Frontal cortex (tissue), 4 donors: ENCODE measurements at places on chromosomes 1 and 21.
A peak's percentile ranks its signal among the peaks of the same experiment; 100 is the strongest.

DNA sequence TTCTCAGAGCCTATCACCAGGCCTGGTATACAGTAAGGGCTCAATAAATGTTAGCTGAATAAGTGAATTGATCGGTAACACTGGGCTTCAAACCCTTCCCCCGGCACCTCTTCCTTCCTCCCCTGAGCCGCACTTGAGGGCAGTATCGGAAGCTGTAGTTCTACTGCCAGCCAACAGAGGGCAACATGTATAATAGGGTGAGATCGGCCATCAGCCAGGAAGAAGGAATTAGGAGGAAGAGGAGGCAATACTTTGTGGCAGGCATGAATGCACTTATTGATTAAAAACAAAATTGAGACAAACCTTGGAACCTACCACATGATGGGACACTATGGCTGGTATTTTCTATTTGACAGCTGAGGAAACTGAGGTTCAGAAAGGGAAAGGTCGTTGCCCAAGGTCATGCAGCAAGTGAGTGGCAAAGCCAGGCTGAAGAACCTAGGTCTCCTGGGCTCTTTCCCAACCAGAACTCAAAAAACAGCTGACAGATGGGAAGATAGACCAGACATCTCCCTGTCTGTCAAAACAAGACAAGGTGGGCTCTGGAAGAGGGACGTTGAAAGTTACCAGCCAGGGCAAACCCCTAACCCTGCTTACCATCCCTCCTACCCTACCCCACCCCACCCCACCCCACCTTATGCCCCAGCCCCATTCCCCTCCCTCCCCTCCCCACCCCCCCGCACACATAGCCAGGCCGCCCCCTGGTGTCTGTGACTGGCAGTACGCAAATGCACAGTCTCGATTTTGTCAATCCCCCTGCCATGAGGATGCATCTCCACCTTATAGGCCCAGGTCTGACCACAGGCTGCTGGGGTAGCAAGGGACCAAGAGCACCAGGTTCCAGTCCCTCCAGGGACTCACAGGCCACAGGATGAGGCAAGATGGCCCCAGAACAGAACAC, 107.3 kb upstream of the RUNX3 start:
- DNase-seq: peak; percentile 44

- peak; percentile 86 for DNase-seq
Measured at GRCh38 chr21:46183910-46184624, at the start of gene SPATC1L. Gene SPATC1L (minus strand): TSS chr21:46184459. CDS start chr21:46182816, 1,643 bp downstream.

GRCh38 chr1:6273380-6273891, 12.5 kb upstream of the GPR153 start:
- DNase-seq: peak; percentile 69

DNA sequence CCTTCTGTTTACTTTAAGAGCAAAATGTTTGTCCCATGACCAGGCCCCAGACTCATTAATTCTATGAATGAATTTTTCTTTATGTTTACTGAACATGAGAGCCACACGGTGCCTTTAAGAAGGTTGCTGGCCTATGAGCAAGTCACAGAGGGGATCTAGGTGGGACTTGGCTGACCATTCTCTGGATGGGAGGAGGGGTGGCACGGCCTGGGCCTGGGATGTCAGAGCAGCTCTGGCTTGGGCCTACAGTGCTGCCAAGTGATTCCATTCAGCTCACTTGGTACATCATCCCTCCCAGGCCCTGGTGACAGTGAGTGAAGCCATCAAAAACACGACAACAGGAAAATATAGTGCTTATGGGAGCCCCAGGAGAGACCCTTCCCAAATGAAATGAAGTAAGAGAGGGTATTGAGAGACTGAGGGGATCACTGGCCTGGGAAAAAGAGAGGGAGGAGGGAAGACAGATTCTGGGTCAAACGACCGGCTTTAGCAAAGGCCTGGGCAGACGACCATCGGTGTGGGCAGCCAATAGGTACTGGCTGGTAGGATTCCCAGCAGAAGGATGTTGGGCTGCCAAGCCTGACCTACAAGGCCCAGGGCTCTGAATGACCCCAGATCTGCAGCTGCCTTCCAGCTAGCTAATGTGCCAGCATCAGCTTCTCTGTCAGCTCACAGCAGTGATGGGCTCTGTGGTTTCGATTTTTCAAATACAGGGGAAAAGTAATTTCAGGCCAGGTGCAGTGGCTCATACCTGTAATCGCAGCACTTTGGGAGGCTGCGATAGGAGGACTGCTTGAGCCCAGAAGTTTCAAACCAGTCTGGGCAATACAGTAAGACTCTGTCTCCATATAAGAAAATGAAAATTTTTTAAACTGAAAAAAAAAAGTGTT, 3.3 kb downstream of the TMEM53 start:
- DNase-seq: no peak

DNA sequence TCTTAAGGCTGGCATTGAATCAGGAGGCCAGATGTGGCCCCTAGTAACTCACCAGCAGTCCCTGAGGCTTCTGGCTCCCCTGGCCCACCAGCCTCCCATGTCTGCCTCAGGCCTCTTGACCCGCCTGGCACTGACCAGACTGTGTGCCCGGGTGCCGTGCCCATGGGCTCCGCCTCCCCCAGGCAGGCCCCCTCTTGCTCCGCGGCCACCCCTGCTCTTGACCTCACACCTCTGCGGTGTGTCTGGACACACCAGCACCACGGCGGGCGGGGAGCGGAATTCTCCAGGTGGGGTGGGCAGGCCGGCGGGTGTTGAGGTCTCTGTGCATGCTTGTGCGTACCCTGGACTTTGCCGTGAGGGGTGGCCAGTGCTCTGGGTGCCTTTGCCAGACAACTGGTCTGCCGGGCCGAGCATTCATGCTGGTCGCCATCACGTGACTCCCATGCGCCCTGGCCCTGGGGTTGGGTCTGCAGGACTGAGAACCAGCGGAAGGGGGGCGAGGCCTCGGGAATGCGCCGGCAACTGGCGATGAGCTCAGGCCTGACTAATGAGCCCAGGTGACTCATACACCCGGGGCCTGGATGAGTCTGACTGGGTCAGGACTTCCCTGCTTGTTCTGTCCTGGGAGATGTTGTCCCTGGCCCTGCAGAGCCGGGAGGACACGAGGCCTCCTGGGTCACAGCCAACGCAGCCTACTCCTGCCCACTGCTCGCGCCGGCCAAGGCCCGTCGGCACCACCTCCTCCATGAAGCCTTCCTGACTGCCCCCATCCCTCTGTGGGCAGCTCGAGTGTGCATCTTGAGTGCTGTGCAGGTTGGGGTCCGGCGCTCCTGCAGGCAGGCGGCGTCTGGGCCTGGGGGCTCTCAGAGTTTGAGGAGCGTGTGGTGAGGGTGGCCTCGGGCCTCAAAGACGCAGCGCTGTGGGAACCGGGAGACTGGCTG, 22.6 kb downstream of the COL18A1 start:
- peak; percentile 70 for DNase-seq

DNA sequence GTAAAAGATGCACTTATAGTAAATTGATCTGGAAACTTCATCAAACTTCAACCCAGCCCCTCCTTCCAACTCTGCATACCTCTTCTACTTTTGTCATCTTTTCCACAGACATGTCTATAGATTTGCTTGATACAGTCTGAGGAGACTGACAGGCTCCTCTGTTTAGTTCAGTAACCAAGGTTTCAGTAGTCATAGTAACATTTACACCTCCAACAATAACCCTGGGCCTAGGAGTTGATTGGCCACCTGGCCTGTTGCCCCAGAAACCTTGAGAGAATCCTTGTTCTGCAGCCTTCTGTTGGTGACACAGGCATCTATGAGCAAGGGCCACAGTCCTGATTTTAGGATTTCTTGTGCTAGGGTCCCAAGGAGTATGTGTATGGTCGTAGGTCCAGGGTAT, at the start of gene CFAP141:
CFAP141 (minus strand) TSS at position 138 of the 400 bp plus-strand sequence; CDS start at position 112, 26 bp downstream.
- no peak for DNase-seq
